ENCODE measurements at places on chromosomes 6 and 20.

GRCh38 chr6:1481286-1481685 lies 91.9 kb downstream of the FOXF2 start:
- DNase-seq, result no peak

- DNase-seq, result no peak
Observed at GRCh38 chr20:63745961-63746731, 6.6 kb downstream of the SLC2A4RG start.

- DNase-seq, result no peak
Observed at GRCh38 chr20:4516876-4517275, 204.8 kb upstream of the PRND start.

GRCh38 chr6:170021579-170021978 lies 269.3 kb downstream of the DLL1 start:
- no peak for DNase-seq

GRCh38 chr6:2731281-2731909 lies 19.3 kb downstream of the MYLK4 start:
- DNase-seq, result no peak

- DNase-seq, result no peak
Observed at GRCh38 chr6:56244528-56245253, 2.7 kb downstream of the COL21A1 start.

DNA sequence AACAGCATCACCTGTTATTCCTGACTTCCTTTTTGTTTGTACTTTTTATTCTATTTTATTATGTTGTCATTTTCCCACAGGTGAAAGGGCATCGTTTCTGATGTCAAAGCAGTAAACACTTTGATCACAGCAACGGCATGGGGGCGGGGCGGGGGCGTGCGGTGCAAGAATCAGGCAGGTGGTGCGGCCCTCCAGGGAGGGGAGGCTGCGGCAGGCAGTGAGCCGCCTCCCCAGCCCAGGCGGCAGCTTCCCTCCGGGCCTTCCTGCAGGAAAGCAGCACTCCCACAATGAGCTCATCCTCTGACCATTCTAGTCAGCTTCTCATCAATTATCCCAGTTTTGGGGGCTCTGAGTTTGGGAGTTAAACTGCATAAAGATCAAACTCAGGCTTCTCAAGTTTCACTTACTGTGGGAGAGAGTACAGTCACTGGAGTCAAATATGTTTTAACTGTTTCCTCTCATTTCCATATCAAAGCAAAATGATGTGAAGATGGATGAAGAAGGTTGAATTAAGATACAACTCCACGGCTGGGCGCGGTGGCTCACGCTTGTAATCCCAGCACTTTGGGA lies 608.4 kb upstream of the AGPAT4 start:
- DNase-seq, result no peak

DNA sequence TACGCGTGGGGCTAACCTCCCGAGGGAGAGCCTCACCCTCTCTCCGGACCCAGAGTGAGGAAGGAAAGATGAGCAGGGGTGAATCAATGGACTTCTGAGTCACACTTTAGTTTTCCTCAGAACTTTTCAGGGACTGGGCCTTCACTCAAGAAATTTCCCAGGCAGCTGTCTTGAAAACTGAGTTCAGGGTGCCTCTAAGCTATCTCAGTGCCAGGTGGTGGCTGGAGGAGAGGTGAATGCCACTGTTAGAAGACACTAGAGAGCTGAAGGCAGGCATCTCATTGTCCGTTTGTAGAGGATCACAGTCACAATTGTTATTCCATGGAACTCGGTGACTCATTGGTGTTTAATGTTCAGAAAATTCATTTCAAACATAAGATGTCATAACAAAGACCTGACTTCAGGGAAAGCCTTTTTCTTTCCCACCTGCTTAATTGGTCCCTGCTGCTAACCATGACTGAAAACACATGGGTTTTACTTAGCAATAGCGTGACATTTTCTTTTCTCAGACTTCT lies 5.3 kb upstream of the SERPINB6 start:
- no peak for DNase-seq

DNA sequence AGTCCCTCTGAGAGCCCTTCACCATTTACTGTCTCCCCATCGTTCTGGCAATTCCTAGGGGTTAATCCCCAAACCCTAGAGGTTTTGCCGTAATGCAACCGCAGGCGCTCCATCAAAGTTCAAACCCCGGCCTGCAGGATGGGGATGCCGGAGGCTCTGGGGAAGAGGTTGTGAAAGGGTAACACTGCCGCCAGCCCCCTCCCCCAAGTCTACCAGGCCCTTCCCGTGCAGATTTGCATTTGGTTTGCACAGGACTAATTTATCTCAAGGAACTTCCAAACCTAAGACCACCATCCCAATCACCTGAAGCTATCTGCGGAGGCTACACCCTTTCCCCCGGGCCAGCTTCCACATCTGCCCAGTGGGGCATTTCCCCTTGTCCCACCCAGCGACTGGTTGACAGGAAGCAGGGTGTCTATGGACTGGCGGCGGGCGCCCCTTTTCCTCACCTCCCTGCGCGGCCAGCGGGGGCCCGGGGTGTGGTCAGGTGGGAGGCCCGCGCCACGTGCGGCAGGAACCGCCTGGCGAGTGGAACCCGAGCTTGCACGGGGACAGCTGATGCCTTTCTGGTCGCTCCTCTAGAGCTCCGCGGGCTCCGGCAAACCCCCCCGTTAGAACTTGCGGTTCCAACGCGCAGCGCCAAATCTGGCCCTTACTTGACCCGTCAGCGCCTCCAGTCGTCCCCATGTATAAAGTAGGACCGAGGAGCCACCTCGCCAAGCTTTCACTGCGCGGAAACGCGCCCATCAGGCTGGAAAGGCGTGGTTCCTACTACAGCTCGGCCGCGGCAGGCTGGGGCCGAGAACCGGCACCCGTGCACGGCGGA lies 9.4 kb upstream of the SLC4A11 start:
- no peak for DNase-seq

- no peak for DNase-seq
Observed at GRCh38 chr20:20386192-20386591, 18.3 kb downstream of the INSM1 start.

DNA sequence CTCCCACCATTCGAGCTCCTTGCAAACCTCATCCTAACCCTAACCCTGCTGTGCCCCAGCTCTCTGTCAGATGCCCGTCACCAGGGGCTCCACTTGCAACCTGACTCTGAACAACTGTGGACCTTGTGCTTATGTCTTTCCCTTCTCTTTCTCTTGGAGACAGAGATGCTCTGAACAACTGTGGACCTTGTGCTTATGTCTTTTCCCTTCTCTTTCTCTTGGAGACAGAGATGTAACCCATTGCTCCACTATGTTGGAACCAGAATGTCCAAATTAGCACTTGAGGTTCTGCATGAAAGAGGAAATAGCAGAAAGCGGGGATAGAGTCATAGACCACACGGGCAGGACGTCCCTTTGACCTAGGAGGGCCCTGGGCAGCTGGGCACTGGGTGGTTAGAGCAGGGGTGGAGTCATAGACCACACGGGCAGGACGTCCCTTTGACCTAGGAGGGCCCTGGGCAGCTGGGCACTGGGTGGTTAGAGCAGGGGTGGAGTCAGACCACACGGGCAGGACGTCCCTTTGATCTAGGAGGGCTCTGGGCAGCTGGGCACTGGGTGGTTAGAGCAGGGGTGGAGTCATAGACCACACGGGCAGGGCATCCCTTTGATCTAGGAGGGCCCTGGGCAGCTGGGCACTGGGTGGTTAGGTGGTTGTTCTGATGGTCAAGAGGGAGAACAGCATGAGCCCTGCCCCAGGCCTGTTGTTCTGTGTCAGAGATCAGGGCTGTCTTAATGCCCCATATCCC lies 22.2 kb downstream of the PCMTD2 start:
- DNase-seq, result no peak

DNA sequence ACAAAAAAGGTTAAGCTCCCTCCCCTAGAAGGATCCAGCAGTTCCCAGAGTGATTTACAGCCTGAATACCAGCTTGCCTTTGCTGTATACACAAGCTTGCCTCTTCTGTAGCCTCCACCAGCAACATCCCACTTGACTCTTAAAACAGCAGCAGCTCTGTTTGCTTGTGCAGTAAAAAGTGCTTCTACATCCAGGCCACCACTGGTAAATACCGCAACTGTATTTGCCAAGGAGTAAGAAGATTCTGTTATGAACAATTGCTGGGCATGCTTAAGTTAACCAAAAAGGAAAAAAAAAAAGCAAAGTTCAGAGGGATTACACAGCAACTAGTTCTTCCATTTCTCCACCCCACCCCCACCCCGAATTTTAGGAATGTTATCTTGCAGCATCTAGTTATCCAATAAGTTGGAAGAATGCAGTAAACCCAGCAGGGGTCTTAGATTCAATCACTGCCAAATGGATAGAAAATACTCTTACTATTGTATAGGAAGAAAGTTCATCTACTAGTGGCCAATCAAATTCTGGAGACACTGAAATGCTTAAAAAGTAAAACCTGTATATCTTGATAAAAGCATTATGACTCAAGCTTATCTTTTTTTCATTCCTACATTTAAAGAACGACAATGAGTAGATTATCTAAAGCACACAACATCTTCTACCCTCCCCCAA lies 4.8 kb downstream of the SALL4 start:
- no peak for DNase-seq

GRCh38 chr20:9220874-9221547 lies 152.1 kb downstream of the PLCB4 start:
- DNase-seq, result no peak

DNA sequence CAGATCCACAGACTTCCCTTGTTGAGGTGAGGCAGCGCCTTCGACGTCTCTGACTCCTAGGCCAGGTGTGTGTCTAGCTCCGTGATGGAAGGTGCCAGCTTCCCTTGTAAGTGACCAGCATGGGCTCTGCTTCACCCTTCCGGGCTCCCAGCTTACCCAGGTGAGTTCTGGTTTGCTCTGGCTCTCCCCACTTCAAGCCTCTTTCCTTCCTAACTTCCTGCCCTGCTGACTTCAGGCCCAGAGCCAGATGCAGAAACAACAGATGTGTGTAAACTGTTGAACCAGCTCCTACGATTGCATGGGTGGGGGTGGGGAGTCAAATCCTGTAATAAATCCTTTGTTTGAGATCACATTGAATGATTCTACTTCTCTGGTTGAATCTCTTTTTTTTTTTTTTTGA lies 51.6 kb upstream of the BMP6 start:
- no peak for DNase-seq

DNA sequence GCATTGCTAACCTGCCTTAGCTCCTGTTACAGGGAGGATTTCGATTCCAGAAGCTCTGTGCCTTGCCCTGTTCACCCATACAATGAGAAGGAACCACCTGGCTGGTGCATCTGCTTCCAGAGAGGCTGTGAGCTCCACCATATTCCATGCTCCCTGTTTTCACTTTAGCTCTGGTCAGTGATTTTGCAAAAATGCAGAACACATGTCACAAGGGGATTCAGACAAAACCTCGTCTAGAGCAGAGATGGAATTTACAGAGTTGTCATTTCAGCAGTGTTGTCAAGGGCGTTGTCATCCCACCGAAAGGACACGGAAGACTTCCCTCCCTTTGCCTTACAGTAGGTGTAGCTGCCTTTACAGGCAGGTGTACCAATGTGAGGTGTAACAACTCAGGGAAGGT lies 223.0 kb upstream of the ARID1B start:
- no peak for DNase-seq

DNA sequence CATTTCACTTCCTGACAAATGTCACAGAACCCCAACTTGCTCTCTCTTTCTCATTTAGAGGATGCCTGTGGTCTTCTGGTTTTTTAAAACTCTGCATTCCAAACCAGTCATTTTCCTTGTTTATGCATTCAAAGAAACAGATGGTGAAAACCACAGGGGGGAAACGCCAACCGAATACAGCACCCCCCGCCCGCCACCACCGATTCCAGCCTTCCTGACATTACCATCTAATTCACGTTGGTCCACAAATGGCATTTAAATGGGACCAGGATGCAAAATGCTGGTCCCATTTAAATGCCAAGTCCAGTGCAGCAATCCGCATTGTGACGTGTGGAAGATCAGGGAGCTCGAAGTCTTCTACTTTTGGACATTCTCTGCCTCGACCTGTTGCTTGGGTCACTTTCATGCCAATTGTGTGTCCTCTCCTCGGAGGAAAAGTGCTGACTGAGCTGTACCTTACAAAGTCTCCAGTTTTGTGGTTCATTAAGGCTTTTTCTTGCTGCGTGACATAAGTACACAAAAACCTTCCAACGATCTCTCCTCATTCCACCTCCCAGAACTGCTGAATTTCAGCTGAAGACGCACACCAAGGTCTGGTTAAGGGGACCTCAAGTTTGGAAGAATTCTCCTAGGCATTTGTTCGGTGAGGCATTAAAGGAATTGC lies 35.8 kb downstream of the NEDD9 start:
- no peak for DNase-seq

DNA sequence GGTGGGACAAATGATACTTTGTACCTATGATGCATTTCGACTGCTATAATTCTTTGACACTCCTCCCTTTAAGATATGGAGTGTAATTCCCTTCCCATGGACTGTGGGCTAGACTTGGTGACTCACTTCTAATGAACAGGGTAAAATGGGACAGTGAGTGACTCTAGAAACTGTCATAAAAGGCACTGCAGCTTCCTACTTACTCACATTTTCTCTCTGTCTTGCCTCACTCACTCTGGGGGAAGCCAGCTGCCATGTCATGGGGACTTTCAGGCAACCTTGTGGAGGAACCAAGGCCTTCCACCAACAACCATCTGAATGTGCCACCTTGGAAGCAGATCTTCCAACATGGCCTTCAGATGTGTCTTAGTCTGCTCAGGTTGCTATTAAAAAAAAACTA lies 12.9 kb upstream of the GFOD1 start:
- no peak for DNase-seq

DNA sequence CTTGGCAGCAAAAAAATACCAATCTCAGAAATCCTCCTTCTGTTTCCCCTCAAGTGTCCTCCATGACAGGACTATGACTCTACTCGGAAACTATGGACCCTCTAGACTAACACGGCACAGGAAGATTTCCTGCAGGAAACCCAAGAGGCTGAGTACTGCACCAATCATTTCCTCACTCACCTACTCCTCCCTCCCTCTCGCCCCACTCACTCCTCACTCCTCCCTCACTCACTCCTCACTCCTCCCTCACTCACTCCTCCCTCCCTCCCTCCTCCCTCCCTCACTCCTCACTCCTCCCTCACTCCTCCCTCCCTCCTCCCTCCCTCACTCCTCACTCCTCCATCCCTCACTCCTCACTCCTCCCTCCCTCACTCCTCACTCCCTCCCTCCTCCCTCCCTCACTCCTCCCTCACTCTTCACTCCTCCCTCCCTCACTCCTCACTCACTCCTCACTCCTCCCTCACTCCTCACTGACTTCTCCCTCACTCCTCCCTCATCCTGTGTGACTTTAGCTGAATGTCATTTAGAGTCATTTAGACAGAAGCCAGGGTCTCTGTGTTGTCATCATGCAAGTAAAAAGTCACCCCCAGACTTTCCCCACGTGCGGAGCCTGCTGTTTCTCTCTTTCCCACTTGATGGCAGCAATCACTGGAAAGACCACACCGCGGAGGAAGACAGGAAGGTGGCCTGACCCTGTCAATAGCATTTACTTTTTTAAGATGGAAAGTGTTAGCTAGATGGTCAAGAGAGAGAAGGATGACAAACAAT lies 226.8 kb upstream of the PDE10A start:
- DNase-seq, result no peak

- no peak for DNase-seq
Observed at GRCh38 chr20:42779216-42779615, 410.5 kb downstream of the PTPRT start.

DNA sequence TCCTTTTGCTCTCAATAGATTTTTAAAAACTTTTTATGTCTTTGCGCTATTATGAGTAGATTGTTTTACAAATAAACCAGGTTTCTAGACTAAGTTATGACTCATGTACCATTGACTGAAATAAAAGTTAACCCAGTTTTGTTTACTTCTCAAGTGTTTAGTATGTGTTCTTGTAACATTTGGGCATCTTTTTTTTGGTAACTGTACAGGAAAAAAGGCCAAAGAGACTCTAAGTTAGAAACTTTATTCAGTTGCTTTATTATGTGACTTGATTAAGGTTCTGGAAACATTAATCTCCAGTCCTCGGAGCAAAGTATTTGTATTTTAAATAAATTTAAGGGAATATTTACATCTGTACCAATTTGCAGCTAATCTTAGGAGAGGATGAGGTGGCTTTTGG lies 2.9 kb downstream of the NKAIN2 start:
- no peak for DNase-seq
